ENCODE measurements at places on chromosomes 2 and 18.

DNA sequence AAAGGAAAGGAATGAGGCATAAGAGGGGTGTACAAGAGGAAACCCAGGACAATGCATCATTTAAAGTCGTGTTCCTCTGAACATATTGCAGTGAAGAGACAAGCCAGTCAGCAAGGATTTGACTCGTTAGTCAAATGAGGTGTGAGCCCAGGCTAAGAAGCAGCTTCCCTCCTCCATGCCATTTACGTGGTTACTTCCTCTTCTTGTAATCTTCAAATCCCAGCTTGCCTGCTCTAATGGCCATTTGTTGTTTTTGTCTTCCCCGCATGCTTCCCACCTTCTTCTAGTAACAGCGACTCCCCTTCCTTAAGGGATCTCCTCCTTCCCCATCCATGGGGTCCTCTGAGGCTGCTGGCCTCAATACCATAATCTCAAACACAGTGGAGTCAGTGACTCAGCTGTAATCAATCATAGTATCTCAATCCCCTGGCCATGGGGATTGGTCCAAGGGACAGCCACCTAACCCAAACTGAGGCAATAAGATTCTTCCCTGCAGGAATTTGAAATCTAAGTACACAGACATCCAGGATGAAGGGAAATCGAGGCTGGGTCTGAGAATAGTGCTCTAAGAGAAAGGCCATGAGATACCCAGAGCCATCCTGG is 37.6 kb downstream of the SLC14A1 start:
- no peak for DNase-seq

DNA sequence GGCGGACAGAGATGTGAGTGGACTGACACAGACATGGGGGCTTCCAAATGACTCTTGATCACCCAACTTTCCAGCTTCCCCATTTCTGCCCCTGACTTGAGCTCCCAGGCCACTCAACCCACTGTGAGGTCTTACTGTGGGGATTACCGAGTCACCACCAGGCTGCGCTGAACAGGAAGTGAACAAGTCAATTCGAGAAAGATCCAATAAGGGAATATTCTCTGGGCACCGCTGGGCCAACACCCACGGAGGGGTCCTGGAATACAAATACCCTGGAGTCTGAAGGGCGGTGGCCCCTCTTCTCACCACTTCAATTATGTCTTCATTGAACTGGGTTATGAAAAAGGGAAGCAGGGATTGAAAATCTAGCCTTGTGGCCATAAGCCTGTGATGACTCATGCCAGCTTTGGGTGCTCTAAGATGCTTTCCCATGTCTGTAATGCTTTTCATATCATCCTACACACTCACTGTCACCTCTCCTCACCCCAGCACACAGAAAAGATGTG is 37.7 kb downstream of the BCL11A start:
- peak; percentile 71 for DNase-seq

DNA sequence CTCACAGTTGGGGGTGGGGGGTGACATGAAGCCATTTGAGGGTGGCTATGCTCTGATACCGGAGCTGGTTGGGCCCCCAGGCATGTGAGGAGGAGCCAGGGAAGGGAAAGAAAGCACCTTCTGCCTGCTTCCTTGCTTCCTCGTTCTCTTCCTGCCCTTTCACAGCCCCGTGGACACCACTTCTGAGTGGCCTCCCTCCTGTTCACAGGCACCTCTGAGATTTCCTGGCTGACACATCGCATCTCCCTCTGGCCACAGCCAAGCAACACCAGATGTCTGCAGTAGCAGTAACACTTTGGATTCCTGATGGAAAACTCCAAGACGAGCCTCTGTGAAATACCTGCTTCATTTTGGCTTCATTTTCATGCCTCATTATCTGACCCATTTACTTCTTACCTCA is 64.7 kb upstream of the ST3GAL5 start:
- DNase-seq = no peak

DNA sequence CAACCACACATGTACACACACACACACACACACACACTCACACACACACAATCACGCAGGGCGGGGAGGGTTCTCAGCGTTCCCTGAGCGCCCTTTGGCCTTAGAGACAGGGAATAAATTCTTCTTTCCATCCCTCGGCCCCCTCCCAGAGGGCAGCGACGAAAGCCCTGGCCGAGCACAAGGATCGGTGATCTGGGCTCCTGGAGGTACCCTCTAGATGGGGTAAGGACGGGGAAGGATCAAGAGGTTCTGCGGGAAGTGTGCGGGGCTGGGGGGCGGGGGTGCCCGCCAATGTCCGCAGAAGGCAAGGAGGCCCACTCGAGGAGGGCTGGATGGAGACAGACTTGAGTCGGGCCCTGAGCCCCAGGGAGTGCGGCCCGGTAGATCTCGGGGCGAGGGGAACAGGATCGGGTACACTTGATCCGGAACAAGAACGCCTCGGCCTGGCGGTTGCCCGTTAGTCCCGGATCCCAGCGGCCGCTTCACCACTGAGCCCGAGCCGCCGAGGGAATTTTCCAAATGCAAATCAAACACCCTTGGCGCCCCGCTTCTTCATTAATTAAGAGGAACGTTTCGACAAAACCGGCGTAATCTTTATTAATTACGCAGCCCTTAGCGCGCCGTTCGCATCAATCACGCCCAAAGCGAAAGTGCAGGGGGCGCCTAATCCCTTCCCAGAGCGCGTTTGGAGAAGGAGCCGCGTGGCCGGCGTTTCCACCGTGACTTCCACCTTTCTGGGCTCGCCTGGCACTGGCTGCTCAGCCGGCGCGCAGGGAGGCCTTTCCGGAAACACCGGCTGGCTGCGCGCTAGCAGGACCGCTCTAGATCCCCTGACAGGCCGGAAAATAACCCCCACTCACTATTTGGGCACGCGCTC is 7.0 kb upstream of the PAX3 start:
- no peak for DNase-seq

- DNase-seq = no peak
Measured at GRCh38 chr2:97848306-97848705, 134.9 kb downstream of the ZAP70 start.

GRCh38 chr2:197037863-197038398 is 111.4 kb upstream of the PGAP1 start:
- no peak for DNase-seq

DNA sequence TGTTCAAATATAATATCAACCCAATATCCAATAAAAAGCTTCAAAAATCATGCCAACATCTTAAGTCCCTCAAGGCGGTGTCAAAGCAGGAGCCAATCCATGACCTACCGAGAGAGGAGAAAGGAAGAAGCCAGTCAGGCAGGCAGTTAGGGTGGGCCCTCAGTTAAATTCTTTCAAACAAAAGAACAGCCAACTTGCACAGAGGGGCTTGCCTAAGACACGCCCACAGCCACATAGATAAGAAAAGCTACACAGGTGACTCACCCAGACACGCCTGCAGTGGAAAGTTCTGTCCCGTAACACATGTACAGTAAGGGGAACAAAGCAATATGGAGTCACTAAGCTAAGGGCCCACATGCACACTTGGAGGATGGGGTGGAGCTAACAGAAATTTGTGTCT is 61.3 kb downstream of the SP110 start:
- DNase-seq = no peak

DNA sequence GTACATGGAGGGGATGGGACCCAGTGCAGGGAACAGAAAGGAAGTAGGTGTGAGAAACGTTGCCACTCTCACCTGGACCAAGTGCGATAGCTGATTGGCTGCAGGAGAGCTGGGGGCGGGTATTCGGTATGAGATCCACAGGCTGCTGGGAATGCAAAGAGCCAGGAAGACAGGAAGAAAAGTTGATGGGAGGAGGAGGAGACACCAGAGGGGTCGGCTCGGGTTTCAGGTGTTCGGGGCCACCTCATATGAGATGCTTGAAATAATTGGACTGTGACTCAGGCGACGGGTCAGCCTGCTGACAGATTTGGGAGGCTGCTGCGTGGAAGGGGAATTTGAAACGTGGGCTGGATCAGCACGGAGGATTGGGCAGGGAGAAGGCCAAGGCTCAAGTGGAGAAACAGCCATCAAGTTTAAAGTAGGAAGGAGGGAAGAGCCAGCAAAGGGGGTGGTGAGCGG is 65.1 kb downstream of the MRPS9 start:
- no peak for DNase-seq

DNA sequence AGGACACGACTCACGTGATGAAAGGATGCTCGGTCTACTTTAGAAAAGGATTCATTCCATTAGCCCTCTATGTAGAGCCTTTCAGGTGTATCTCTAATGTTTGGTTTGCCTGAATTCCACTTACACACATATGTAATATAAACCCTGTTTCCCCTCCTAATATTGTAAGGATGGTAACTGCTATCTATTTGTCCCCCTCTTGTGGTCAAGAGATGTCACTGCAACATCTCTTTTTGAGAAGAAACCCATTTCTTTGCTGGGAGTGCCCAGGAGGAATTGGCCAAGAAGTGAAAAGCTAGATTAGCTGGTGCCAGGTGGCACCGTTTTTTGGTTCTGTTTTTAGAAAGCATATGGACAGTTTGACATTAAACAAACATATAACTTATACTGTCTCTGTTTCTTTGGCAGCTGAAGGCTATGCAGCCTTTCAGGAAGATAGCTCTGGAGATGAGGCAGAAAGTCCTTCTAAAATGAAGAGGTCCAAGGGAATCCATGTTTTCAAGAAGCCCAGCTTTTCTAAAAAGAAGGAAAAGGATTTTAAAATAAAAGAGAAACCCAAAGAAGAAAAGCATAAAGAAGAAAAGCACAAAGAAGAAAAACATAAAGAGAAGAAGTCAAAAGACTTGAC is 41.2 kb downstream of the RALBP1 start:
- DNase-seq = no peak

DNA sequence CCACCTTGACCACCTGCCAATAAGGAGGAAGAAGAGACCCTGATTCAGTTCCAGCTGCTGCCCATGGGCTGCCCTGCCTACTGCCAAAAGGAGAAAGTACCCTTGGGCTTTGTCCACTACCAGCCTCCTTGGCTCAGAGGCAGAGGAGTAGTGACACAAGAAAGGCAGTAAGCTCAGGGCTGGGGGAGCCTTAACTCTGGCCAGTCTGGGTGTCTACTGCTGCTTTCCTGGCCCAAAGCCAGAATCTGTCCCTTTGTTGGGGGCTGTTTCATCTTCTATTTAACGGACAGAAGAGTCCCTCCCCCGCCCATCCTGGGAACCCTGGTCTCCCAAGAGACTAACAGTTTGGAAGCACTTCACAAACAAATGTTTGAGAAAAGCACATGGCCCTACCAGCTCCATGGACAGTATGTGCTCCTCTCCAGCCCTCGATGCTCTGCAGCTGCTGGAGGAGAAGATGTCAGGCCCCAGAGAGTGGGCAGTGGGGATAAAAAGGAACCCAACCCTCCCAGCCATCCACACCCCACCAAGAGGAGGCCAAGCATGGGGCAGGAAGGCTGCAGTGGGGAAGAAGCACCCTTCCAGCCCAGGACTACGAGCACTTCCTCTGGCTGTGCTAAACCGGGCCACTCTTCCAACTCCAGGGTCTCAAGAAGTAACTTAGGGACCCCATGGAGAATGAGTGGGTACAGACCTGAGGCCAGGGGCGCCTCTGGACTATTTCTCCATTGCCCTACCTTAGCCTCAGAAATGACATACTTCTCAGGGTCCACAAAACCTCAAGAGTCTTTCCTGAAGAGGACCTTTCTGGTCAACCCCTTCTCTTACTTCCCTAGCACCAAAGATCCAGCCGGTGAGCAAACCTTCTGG is 1.2 kb downstream of the ATG9A start:
- no peak for DNase-seq

- DNase-seq = no peak
Measured at GRCh38 chr2:188449971-188450370, 158.3 kb downstream of the GULP1 start.

DNA sequence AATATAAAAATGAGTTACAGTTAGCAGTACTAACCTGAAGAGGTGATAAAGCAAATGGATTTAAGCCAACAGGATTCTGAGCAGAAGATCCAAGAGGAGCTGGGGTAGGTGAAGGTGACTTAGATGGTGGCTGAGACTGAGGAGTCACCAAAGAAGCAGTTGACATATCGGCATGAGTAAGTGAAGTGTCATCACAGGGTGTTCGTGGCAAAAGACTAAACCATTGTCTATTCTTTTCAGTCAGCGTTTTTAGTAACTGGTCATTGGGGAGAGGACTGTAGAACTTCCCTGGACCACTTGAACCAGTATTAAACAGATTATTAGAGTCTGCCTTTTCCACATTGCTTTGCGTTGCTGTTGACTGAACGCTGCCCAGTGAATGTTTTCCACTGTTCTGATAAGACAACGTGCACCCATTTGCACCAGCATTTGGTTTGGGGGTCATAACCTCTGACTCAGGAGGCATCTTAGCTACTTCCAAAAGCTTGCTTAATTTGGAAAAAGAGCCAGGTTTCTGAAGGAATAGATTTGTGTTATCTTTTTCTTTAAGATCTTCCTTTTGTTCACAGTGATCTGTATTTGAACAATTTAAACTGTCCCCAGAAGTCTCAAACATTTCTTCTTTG is 63.3 kb upstream of the WDSUB1 start:
- no peak for DNase-seq

DNA sequence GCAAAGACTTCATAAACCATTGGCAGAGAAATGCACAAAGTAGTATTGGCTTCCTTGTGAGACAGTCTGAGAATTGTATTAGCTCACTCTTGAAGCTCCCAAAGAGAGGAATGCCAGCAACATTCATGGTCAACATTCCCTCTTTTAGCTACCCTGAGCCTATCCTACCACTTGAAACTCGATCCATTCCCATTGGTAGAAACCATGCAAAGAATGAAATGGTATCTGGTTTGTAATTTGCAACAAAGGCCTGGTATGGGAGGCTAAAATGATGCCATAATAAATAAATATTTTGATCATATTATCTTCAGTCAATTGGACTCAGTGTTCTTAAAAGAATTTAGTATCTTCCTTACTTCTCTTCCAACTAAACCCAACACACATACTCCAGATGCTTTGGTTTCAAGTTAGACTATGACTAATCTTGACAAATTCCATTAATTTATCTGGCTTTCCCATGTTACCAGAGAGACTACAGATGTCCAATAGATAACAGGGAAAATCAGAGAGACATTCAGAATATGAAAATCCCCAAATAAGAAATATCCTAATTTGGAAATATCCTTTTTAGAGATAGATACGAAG is 102.9 kb downstream of the DHRS9 start:
- DNase-seq = no peak

DNA sequence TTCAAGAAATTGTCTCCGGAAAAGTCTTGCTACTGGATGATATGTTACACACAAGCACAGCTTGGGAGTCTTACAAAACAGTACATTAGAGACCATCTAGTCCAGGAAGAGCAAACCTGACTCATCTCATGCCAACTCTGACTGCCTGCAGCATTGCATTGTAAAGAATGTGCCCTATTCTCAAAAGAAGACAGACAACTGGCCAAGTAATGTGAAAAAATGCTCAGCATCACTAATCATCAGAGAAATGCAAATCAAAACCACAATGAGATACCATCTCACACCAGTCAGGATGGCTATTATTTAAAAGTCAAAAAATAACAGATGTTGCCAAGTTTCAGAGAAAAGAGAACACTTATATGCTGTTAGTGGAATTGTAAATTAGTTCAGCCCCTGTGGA is 42.7 kb upstream of the GORASP2 start:
- DNase-seq = no peak

DNA sequence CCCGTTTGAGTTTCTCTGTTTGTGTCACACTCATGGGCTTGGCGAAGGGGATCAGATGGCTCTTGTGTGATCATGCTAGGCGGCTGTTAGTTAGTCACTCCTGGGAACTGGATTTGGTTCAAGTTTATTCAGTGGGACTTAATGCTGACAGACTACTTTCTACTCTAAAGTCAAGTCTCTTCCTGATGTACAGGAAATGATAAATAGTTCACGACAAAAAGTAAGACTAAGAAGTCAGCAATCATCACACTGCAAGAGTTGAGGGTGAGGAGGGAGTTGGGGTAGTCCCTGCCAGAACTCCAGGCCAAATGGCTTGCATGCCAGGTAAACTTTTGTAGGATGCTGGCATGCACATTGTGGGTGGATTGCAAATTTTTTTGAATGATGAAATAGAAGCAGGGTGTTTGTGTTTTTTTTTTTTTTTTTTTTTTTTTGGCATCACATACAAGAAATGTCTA is 25.1 kb upstream of the CCL20 start:
- DNase-seq = no peak

All from CD4-positive, alpha-beta T cell treated with Interleukin-15 for 1 hour (primary cell).